ENCODE measurements at places on chromosomes 5 and 9.

DNA sequence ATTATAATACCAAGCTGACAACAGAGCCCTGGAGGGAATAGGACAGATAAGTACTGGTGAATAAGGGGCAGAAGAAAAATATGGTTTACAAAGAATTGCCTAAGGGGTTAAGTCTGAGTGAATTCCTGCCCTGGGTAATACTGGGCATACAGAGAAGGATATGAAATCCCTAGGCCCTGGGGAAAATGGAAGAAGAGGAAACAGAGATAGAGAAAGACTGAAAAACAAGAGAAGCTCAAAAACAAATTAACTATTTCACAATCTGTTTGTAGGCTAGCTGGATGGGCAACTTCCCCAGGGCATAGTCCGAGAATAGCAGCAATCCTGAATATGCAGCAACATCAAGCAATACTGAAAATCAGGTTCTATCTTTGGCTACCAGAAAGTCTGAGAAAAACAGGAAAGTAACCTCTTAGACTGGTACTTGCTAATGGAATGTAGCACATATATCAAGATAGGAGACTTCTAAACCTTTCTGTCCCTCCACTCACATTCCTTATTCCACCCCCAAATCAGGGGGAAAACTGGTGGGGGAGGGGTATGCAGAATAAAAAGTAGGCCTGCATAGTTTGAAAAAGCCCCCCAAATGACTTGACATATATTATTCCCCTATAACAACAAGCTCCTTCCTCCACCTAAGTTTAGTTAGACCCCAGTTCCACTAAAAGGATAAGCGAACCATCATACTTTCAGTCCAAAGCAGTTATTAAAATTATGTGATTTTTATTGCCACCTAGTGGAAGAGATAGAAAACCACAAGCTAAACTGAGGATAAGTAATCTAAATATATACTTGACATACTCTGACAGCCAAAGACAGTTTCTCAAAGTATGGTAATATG lies 20.6 kb downstream of the SLC38A9 start:
- no peak overlapping the region for H3K4me3 ChIP-seq
- H3K36me3 ChIP-seq, result no peaks in the 10 kb centered on the region

GRCh38 chr9:37620396-37620795 lies 28.0 kb upstream of the TOMM5 start:
- no peak overlapping the region for H3K27ac ChIP-seq
- H3K36me3 ChIP-seq, result no peaks in the 10 kb centered on the region

DNA sequence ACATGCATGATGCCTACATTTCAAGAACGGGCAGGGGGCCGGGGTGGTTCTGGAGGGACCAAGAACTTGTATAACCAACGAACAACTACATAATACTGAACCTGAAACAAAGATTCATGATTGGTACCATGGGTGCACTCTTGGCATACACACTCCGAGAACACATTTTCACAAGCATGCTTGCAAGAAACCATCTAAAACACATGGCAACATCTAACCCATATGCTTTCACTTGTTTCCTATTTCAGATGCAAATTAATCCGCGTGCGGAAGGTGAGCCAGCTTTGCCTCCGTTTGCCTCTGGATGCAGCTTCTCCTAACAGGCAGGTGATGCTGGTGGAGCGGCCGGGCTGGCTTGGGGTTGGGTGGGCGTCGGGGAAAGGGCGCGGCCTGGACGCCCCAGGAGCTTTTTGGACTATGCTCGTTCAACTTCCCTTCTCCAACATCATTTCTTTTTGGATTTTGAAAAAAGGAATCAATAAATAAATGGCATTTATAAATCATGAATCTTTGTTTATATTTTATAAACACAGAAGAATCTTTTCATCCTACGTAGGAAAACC lies 12.5 kb upstream of the SEC16A start:
- H3K4me1 ChIP-seq, result no peaks in the 10 kb centered on the region
- H3K27ac ChIP-seq, result no peak overlapping the region
- DNase-seq, result no peak
- peaks cover 58% of the 10 kb centered on the region for H3K36me3 ChIP-seq
- no peak overlapping the region for H3K4me3 ChIP-seq
- no peaks in the 10 kb centered on the region for H3K27me3 ChIP-seq

- H3K27ac ChIP-seq, result no peak overlapping the region
- DNase-seq, result no peak
- no peak overlapping the region for H3K4me3 ChIP-seq
- peaks cover 9% of the 10 kb centered on the region for H3K4me1 ChIP-seq
Observed at GRCh38 chr5:54460181-54460919, 4.9 kb downstream of the HSPB3 start.

Data from stomach (tissue), 19 donors.